Stimulated activated CD4-positive, alpha-beta T cell treated with anti-CD3 and anti-CD28 coated beads, TNF-alpha, amount 100 ng/mL, for 1 hour (primary cell): ENCODE measurements at places on chromosomes 2 and 18.

DNA sequence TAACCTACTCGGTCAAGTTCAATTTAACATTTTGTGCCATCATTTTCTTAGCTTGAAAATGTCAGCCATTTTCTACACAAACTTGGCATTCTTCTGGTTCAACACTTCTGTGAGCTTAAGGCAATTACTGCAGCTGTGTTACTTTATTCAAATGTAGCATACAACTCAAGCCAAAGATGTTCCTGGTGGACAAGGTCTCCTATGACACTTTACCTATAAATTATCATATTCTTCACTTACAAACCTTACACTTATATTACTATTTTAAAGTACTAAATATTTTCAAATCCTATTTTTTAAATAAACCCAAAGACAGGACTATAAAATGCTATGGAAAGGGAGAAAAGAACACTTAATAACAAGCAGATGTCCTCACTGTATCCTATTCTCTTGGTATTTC is 1045.3 kb downstream of the TSN start:
- DNase-seq, result no peak

GRCh38 chr2:110766291-110766690 is 33.9 kb downstream of the ACOXL start:
- DNase-seq, result no peak

GRCh38 chr2:104433657-104434056 is 420.3 kb upstream of the POU3F3 start:
- DNase-seq, result no peak

DNA sequence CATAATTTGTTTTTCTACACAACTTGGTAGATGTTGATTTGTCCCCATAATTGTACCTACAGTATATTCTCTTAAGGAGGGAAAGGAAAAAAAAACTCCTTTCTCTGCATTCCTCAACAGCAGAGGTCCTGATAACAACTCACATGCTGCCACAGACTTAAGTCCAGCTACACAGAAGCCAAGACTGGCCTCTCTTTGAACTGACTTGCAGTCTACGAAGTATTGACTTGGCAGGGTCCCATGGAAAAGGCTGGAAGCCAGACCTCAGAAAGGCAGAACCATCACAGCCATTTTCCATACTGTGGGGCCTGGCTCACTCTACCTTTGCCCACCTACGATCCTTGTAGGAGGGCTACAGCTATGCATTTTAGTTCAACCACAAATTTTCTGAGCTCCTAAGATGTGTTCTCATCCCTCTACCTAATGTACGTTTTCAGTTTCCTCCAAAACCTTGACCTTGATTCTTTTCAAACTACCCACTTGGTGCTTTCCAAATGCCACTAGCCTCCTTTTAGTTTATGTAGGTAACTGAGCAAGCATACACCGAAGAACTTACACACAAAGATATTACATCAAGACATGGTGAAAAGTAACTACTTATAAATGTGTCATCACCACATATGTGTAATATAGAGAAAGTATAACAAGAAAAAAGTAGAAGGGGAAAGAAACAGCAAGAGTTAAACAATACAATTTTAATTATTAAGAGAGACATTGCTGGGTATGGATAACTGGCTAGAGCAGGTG is 12.2 kb downstream of the LONRF2 start:
- DNase-seq, result no peak

DNA sequence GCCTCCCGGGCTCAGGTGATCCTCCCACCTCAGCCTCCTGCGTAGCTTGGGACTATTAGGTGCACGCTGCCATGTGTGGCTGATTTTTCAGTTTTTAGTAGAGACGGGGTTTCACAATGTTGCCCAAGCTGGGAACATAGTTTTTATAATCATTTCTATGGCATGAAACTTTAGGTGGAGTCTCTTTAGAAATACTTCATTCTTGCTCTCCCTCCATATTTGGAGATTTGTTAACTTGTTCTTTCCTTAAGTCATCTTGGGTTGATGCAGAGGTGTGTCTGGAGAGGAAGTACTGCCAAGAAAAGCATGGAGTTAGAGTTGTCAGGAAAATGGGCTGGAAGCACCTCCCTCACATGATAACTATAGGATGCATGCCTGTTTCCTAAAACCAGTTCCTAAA is 17.4 kb downstream of the ZNF532 start:
- DNase-seq, result no peak

- DNase-seq, result no peak
These were observed 67.2 kb downstream of the TMEM131 start for GRCh38 chr2:97928591-97928990.

DNA sequence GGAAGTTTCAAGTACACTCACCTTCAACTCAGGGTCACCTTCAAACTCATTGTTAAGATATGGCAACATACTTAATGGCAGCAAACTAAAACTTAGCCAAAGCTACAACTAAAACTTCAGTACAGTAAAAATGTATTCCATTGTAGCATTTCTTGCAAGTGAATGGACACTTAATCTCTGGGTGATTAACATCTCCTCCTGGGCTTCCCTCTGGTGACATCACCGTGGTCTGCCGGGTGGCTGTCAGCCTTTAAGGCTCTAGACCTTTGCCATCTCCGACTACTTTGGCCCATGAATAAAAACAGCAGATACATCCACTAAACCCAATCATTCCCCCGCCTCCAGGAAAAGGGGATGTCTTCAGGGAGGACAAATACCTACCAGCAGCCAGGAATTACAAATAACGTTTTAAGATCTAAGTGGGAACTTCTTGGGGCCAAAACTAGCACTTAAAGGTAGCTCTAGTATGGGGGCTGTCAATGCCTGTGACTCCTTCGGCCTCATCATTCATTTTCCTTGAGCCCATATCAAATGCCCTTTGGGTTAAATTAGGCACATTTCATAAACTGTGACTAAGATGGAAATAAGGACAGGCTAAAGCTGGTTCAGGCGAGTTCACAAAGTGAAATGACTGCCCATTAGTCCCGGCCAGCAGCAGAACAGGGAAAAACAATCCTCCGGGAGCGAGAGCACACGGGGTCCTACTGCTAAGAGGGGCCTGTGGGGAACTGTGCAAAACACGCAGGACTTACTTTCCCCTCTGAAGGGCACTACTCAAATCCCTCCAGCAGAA is 1.1 kb downstream of the TFCP2L1 start:
- no peak for DNase-seq

GRCh38 chr2:75569546-75569945 is 8.8 kb upstream of the EVA1A start:
- no peak for DNase-seq

- DNase-seq, result no peak
These were observed 57.3 kb upstream of the SULT1C3 start for GRCh38 chr2:108182489-108182888.

DNA sequence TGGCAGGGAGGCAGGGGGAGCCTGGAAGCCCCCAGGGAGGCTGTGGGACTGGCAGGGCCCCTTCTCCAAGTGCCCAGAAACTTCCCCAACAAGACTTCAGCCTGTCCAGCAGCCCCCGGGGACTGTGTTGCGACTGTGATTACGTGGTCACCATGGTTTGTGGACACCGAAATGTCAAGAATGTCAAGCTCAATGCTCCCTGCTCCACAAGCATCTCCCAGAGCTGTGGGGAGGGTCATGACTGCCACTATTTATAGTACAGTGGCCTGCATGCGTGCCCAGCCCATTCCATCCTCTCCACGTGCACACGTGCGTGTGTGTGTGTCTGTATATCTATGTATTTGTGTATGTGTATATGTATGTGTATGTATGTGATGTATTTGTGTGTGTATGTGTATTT is 93.8 kb upstream of the MBOAT2 start:
- no peak for DNase-seq

GRCh38 chr18:63137999-63138435 is 181.6 kb downstream of the BCL2 start:
- no peak for DNase-seq

DNA sequence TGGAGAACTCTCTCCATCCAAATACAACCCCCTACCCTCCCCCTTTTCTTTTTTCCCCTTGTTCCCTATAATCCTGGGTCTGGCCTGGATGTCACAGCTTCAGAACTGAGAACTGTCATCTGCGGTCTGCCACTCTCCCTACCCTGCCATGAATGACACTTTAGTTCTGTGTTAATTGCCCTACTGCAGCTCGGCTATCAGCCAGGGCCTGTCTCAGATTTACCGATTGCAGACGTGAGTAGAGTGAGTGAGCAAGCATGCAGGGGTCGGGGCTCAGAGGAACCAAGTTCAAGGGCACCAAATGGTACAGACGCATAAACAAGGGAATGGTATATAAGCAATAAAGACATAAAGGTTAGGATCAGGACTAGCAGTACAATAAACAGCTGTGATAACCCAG is 967.8 kb downstream of the BCL11A start:
- DNase-seq, result no peak

GRCh38 chr2:24058564-24059271 is 9.2 kb downstream of the FKBP1B start:
- DNase-seq, result no peak

GRCh38 chr2:196167666-196168065 is 3.7 kb downstream of the STK17B start:
- no peak for DNase-seq

- DNase-seq, result no peak
These were observed 17.7 kb upstream of the ZDBF2 start for GRCh38 chr2:206256706-206257205.

GRCh38 chr2:200673191-200673590 is 87.4 kb downstream of the AOX1 start:
- no peak for DNase-seq

DNA sequence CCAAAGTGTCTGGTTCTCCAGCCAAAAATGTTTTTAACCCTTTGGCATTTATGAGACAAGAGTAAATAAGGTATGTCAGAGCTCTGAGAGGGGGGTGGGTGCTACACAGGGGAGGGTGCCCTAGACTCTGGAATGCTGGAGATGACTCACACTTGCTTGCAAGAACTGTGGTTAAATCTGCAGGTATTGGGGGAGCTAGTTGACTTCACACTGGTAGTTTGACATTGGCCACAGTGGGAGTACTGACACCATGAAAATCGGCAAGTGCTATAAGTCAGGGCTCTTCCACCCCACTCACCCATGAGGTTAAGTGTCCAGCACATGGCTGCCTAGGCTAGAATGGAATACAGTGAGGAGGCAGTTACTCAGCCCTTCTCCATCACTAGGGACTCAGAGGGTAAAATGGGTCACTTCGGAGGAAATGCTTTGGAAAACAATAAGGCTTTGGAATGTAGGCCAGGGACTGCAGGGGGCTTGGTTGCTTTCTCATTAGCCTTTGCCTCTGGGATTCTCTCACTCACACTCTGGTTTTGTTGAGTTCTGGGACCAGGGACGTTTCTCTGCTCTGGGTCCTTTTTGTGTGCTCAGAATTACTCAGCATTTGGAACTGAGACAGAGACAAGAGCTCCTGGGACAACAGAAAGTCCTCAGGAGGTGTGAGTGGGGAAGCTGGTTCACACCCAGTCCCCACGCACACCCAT is 91.6 kb downstream of the ACKR3 start:
- DNase-seq, result no peak

DNA sequence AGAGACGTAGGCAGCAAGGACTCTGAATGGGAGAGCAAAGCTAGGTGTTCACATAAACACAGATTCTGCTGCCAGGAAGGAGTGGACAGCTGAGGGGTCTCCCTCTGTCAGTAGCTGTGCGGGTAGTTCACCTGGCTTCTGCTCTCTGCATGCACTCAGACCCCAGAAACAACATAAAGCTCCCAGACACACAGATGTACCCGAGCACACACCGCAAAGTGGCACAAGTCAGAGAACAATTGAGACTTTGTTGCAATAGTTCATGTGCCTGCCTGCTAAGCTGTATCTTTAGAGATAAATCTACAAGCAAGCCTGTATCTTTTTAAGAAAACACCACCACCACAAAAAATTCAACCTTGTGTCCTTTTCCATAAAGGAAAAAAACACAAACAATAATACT is 420.0 kb upstream of the ST6GAL2 start:
- DNase-seq, result no peak

- DNase-seq, result no peak
These were observed 13.3 kb downstream of the CNOT11 start for GRCh38 chr2:101265893-101266499.

- no peak for DNase-seq
These were observed 14.1 kb downstream of the CEP68 start for GRCh38 chr2:65070172-65070830.

- DNase-seq, result no peak
These were observed 233.6 kb upstream of the HS6ST1 start for GRCh38 chr2:128552141-128552805.

- no peak for DNase-seq
These were observed 5.2 kb downstream of the FN1 start for GRCh38 chr2:215430528-215431187.

GRCh38 chr2:43265001-43265400 is 38.6 kb upstream of the ZFP36L2 start:
- no peak for DNase-seq

- DNase-seq, result peak; percentile 81
These were observed at the start of gene PASK for GRCh38 chr2:241148891-241149674. Gene PASK, minus strand, starts transcription at chr2:241149472. Its CDS starts 6,440 bp downstream, at chr2:241143032.

DNA sequence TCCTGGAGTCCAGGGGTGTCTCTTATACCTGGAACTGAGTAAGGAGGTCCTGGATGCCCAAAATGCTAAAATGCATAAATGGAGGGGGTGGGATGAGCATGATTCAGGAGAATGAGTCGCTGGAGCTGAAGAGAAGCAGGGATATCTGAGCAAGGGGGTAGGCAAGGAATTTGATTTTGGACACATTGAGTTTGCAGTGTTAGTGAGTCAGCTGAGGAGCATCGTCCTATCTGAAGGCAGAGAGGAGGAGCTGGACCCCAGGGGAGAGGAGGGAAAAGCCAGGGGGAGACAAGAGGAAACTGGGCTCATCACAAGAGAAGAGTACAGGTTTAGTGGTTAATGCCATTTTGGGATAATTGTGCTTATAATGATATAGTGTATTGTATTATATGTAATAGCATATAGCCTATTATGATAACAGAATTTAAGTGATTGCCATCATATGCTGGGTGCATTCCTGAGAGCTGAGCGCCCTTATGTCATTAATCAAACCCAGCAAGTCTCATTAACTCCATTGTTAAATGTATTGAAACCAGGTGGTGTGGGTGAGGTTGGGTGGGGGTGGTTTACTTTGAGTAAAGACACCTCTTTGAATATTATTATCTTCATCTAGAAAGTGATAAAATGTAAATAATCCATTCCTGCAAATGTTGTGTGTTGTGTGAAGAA is 12.4 kb downstream of the EHD3 start:
- no peak for DNase-seq

GRCh38 chr18:13288509-13289133 is 70.1 kb downstream of the LDLRAD4 start:
- no peak for DNase-seq

GRCh38 chr2:173631127-173631460 is 276.4 kb downstream of the CDCA7 start:
- no peak for DNase-seq

DNA sequence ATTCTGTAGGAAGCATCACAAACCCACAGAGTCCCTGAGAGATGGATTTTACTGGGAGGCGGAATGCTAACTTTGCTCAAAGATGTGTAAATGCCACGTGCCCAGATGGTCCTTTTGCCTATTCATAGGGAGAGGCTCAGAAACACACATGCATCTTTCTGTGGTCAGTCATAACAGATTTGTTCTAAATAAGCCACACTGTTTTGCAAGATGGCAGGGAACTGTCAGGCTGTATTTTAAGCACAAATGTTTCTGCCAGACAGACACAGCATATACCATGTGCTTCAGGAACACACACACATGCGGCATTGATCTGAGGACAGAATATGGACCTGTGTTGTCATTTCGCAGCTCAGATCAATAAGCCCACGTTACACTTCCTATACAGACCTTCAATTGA is 312.0 kb downstream of the GPD2 start:
- DNase-seq, result no peak

- DNase-seq, result no peak
These were observed 1579.0 kb upstream of the NXPH2 start for GRCh38 chr2:140359056-140359771.

GRCh38 chr2:111034606-111035005 is 86.1 kb upstream of the BCL2L11 start:
- no peak for DNase-seq

GRCh38 chr2:19038071-19039015 is 320.1 kb downstream of the OSR1 start:
- DNase-seq, result no peak
